PC-3 (cell line): ENCODE measurements at places on chromosomes 4 and X. TPM values are rescaled to one million over a fixed set of nuclear protein-coding genes. Genes with fewer than 3 reads are reported as not detected.

DNA sequence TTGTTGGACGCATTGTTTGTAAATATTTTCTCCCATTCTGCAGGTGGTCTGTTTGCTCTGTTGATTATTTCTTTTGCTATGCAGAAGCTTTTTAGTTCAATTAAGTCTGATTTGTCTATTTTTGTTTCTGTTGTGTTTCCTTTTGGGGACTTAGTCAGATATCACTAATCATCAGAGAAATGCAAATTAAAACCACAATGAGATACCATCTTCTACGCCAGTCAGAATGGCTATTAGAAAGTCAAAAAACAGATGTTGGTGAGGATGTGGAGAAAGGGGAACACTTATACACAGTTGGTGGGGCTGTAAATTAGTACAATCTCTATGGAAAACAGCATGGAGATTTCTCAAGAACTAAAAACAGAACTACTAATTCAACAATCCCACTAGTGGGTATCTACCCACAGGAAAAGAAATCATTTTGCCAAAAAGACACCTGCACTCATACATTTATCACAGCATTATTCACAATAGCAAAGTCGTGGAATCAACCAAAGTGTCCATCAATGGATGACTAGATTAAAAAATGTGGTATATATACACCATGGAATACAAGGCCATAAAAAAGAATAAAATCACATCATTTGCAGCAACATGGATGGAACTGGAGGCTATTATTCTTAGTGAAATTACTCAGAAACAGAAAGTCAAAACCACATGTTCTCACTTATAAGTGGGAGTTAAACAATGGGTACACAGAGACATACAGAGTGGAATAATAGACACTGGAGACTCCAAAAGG lies 8.1 kb downstream of the COQ2 start:
- DNase-seq: no peak

DNA sequence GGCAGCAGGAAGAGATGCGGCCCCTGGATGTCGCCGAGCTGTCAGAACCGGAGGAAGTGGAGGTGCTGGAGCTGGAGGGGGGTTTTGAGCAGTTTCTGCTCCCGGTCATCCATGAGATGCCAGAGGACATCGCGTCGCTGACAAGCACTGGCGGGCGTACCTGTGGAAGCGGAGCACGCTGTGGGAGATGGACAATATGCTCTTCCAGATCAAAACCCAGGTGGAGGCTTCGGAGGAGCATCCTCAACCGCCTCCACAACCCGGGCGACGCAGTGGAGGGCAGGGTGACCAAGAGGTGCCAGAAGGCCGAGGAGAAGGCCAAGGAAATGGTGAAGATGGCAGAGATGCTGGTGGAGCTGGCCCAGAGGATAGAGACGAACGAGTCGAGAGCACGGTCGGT lies 7.6 kb upstream of the CCNQ start:
- DNase-seq: no peak

DNA sequence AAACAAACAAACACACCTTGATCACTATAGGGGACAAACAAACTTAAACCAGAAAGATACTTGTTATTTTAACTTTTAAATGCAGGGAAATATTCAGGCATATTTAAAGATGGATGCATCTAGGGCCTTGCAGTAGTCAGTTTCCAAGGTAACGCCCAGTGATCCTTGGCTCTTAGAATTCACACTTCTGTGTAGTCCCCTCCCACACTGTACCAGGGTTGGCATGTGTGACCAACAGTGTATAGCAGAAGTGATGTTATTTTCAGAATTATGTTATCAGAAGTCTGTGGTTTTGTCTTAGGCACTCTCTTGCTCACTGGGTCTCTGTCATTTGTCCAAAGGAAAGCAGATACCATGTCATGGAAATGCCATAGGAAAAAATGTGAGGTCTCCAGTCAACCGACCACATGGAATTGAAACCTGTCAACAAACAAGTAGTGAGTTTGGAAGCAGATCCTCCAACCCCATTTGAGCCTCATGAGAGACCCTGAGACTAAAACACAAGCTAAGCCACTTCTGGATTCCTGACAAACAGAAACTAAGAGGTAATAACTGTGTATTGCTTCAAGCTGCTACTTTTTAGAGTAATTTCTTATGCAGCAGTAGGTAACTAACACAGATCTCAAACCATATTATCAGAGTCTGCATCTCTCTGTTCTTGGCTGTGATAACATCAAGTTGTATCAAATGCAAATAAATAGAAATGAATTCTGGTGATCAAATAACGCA lies 670.3 kb downstream of the KCTD8 start:
- no peak for DNase-seq

GRCh38 chr4:153741541-153741940 lies 18.3 kb downstream of the RNF175 start:
- no peak for DNase-seq

GRCh38 chr4:95045429-95045828 lies 287.7 kb downstream of the BMPR1B start:
- DNase-seq: peak; percentile 64

DNA sequence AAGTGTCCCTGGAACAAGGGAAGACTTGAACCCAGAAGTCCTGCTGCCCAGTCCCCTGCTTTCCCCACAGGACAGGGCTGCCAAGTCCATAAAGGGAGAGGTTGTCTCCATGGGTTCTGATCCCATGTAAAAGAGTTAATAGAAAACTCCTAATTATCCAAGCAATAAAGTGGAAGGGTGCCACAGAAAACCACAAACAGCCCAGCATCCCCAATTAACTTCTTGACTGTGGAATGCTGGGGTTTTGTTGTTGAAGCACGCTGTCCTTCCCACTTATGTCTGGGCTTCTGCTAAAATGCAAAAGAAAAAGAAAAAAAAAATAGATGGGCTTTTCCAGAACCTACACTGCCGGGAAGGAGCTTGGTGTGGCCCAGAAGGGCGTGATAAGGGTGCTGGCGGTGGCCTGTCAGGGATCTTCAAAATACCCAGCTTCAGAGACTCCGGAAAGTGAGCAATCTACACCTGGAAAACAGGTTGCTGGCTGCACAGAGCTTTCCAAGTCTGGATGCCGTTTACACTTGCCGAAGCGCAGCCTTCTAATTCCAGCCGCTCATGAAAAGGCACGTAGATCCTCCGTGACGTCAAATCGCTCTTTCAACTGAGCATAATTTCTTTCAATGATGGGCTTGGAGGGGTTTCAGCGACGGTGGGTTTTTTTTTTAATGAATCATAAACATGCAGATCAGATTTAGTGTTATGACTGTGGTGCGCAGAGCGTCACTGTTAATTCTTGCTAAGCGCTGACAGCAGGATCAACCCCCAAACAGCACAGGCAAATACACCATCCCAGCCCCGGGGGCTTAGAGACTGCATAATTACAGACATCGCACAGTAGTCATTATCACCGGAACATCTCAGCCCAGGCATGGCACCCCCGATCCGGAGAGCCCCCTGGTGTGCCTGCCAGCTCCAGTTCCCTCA lies 197.6 kb downstream of the BCOR start:
- no peak for DNase-seq

DNA sequence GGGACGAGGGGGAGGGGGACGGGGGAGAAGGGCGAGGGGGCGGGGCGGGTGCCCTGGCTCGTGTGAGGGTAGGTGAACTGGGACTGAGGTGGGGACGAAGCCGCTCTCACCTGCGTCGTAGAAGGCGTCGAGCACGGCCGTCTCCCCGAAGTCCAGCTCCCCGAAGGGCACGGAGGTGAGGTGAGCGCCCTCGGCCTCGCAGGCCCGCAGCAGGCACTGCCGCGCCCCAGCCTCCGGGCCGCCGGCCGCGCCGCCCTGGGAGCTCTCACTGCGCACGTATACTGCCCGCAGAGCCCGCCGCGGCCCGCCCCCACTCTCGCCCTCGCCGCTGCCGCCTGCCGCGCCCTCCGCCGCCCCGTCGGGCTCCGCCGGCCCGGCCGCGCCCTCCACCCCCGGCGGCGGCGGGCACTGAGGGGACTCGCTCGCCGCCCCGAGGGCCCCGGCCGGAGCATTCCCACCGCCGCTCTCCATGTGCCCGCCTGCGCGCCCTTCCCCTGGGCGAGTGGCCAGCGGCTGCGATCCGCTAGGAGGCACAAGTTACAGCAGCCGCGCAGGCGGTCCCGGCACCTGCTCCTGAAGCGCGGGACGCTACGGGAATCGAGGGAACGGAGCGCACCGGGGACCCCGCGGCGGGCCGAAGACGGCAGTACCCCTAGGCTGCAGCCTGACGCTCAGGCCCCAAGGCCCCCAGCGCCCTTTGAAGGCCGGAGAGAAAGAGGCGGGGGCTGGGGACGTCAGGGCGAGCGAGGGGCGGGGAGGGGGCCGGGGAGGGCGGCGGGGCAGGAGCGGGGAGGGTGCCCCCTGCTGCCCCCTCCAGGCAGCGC lies at the start of gene MAP3K15:
MAP3K15 (minus strand) TSS at position 718 of the 824 bp plus-strand sequence; CDS start at position 471, 247 bp downstream.
- peak; percentile 50 for DNase-seq

GRCh38 chrX:44401151-44401550 lies 57.7 kb upstream of the EFHC2 start:
- no peak for DNase-seq

DNA sequence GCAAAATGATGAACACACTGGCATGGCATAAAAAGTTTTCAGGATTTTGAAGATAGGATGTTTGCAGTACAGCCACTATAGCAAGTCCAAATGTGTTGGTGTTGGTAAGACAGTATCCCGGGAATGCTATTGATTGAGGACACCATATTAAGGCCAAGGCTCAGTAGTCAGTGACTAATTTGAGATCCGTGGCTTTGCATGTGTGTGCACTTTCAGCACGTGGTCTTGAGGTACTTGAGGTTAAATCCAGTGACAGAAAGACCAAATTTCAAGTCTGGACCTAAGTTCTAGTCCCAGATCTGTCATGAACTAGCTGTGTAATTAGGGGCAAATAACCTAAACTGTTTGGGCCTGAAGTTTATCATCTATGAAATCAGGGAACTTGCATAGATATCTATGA lies 76.5 kb upstream of the ETNPPL start:
- DNase-seq: no peak

- peak; percentile 30 for DNase-seq
Observed at GRCh38 chrX:150692831-150693724, at the start of gene MTMR1. TSS of gene MTMR1 (plus strand) at chrX:150693396. CDS start at chrX:150693531, 135 bp downstream.

DNA sequence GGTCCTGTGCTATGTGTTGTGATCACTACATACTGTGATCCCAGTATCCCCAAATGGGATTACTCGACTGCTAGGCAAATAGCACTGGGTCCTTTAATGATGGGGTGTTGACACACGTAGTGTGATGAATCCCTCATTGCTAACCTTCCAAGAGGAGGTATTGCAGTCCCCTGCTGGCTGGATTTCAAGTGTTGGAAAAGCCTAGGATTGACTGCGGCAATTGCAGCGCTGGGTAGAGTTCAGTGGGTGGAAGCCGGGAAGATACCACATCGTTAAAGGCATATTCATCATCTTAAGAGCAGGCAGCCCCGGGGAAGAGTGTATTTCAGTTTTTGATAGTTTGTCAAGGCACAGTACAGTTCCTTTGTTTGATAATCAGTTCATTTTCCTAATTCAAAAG lies 159.9 kb downstream of the TRIML1 start:
- DNase-seq: no peak

SMIM10 gene
- total RNA-seq: not detected in 2 replicates

MAOB gene
- total RNA-seq: not detected in 2 replicates

HDX gene
- total RNA-seq: 2.8 and 3.4 TPM in 2 replicates

RAB9B gene
- total RNA-seq: 1.2 and 1.5 TPM in 2 replicates
